MCF 10A (cell line): ENCODE measurements at places on chromosomes 5 and 9. TPM values are rescaled to one million over a fixed set of nuclear protein-coding genes. Genes with fewer than 3 reads are reported as not detected.

Gene TAF11L5
- not detected in 2 replicates for total RNA-seq

Gene PCDHB3
- 0.42 and 0.49 TPM in 2 replicates for total RNA-seq

Gene PCDHA9
- 0.25 and 0.28 TPM in 2 replicates for total RNA-seq

Gene PCDHB15
- total RNA-seq, result 0.91 and 1.2 TPM in 2 replicates

Gene SVEP1
- total RNA-seq, result 9.9 and 21.9 TPM in 2 replicates

- DNase-seq, result no peak
- H3K36me3 ChIP-seq, result peaks cover 5% of the 10 kb centered on the region
- no peaks in the 10 kb centered on the region for H3K27me3 ChIP-seq
- peaks cover 6% of the 10 kb centered on the region for H3K4me1 ChIP-seq
- peak overlapping the region; percentile 48 for H3K27ac ChIP-seq
Measured at GRCh38 chr5:124157320-124157719, 589.1 kb downstream of the ZNF608 start.

DNA sequence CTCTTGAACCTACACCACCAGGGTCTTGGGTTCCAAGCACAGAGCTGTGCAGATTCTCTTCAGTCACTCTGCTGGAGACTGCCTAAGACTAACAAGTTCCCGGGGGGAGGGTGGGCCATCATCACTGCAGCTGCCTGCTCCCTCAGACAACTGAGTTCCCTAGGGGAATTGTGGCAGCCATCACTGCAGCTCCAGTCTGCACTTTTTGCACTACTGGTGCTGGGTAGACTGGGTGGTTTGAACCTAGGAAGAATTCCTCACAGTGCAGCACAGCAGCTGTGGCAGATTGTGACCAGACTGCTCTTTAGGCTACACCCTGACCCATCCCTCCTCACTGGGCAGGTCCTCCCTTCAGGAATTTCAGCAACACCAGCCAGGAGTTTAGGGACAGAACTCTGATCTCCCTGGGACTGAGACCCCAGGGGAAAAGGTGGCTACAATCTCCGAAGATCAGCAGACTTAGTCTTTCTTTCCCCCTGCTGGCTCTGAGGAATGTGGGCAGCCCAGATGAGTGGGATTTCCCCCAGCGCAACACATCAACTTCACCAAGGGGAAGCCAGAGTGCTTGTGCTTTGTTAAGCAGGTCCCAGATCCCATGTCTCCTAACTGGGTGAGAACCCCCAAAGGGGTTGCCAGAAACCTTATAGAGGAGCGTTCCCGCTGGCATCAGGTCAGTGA is 30.9 kb upstream of the RGMB start:
- DNase-seq, result no peak
- no peak overlapping the region for H3K4me3 ChIP-seq
- peaks cover 5% of the 10 kb centered on the region for H3K36me3 ChIP-seq
- no peak overlapping the region for H3K27ac ChIP-seq

- DNase-seq, result peak; percentile 65
- no peaks in the 10 kb centered on the region for H3K27me3 ChIP-seq
- H3K4me3 ChIP-seq, result peak overlapping the region; percentile 92
- H3K4me1 ChIP-seq, result peaks cover 39% of the 10 kb centered on the region
Measured at GRCh38 chr5:131262953-131263541, 806 bp upstream of the CDC42SE2 start.

GRCh38 chr9:128002959-128003358 is 22.2 kb upstream of the EEIG1 start:
- H3K4me3 ChIP-seq, result no peak overlapping the region
- no peak for DNase-seq
- H3K27ac ChIP-seq, result no peak overlapping the region
- H3K4me1 ChIP-seq, result peaks cover 18% of the 10 kb centered on the region

- no peak overlapping the region for H3K4me3 ChIP-seq
- H3K4me1 ChIP-seq, result peaks cover 4% of the 10 kb centered on the region
- no peak for DNase-seq
- H3K27ac ChIP-seq, result no peak overlapping the region
- H3K27me3 ChIP-seq, result peaks cover 66% of the 10 kb centered on the region
- H3K36me3 ChIP-seq, result no peaks in the 10 kb centered on the region
Measured at GRCh38 chr5:146399481-146399880, 47.7 kb upstream of the TCERG1 start.

- no peak for DNase-seq
- H3K4me1 ChIP-seq, result no peaks in the 10 kb centered on the region
- no peak overlapping the region for H3K27ac ChIP-seq
- H3K4me3 ChIP-seq, result no peak overlapping the region
- peaks cover 58% of the 10 kb centered on the region for H3K27me3 ChIP-seq
Measured at GRCh38 chr5:79727451-79728355, 38.1 kb downstream of the CMYA5 start.

- no peak for DNase-seq
- H3K36me3 ChIP-seq, result no peaks in the 10 kb centered on the region
- no peaks in the 10 kb centered on the region for H3K27me3 ChIP-seq
- H3K4me3 ChIP-seq, result no peak overlapping the region
- H3K4me1 ChIP-seq, result no peaks in the 10 kb centered on the region
Measured at GRCh38 chr5:41617843-41618515, 107.6 kb upstream of the PLCXD3 start.

DNA sequence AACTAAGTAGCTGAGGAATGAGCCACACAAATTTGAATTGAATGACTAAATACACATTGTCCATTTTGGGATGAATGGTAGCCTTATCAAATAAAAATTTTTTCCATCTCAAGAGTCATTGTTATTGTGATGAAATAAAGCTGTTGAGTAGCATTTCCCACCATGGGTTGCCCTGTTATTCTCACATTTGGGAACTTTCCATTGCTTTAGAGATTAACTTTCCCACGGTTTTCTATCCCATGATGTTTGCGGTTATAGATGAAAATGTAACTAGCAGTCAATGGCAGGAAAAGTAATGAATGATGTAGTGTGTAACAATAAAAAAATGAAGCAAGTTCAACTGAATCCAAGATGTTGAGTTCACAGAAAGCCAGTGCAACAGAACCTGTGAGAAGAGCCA is 59.9 kb upstream of the PLPP1 start:
- no peak overlapping the region for H3K4me3 ChIP-seq
- H3K27ac ChIP-seq, result no peak overlapping the region
- H3K36me3 ChIP-seq, result no peaks in the 10 kb centered on the region
- H3K4me1 ChIP-seq, result peaks cover 22% of the 10 kb centered on the region
- H3K27me3 ChIP-seq, result no peaks in the 10 kb centered on the region
- no peak for DNase-seq

GRCh38 chr5:138448070-138448469 is 9.2 kb downstream of the REEP2 start:
- H3K27ac ChIP-seq, result peak overlapping the region; percentile 44
- no peaks in the 10 kb centered on the region for H3K36me3 ChIP-seq
- no peak overlapping the region for H3K4me3 ChIP-seq
- no peaks in the 10 kb centered on the region for H3K27me3 ChIP-seq
- peaks cover 7% of the 10 kb centered on the region for H3K4me1 ChIP-seq

DNA sequence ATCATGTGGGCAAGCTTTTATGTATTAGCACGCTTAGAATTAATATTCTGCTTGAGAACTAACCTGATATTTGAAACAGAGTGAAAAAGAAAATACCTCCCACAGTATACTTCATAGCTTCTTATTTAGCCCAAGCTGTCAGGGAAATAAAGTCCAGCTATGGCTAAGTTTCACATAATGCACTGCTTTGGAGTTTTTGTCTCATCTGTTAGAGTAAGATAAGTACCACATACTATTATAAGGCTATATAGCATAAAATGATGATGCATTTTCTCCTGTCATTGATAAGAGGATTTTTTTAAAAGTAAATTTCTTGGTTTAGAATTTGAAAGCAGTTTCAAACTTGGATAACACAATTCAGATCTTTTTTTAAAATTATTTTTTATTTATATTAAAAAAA is 2.4 kb upstream of the ANKDD1B start:
- no peak overlapping the region for H3K4me3 ChIP-seq
- H3K4me1 ChIP-seq, result no peaks in the 10 kb centered on the region
- no peaks in the 10 kb centered on the region for H3K27me3 ChIP-seq

DNA sequence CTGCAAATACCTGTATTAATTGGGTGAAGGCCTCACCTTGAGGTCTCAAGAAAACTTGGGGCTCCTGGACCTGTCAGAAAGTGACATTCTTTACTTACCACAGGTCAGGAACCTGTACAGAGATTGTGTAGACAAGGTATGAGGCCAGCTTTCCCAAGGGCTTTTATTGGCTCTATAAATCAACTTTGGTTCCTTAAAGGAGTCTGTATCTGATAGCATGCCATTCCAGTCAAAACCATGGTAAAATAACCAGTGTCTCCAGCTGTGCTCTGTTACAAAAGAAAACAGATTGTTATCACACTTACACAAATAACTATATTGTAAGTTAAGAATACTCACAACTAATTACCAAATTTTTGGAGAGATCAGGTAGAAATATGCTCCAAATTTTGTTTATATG is 64.5 kb downstream of the COL15A1 start:
- H3K4me3 ChIP-seq, result no peak overlapping the region
- H3K36me3 ChIP-seq, result no peaks in the 10 kb centered on the region
- no peak overlapping the region for H3K27ac ChIP-seq
- DNase-seq, result no peak
- H3K27me3 ChIP-seq, result peaks cover 32% of the 10 kb centered on the region

DNA sequence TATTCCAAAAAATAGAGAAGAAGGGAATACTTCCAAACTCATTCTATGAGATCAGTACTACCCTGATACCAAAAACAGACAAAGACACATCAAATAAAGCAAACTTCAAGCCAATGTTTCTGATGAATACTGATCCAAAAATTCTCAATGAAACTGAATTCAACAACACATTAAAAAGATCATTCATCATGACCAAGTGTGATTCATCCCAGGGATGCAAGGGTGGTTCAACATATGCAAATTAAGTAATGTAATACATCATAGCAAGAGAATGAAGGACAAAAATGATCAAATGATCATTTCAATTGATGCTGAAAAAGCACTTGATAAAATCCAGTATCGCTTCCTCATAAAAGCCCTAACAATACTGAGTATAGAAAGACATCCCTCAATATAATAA is 4.9 kb upstream of the RCL1 start:
- DNase-seq, result no peak
- no peaks in the 10 kb centered on the region for H3K36me3 ChIP-seq
- peaks cover 7% of the 10 kb centered on the region for H3K4me1 ChIP-seq
- no peak overlapping the region for H3K4me3 ChIP-seq
- H3K27me3 ChIP-seq, result no peaks in the 10 kb centered on the region

- no peak overlapping the region for H3K4me3 ChIP-seq
- no peak overlapping the region for H3K27ac ChIP-seq
- H3K27me3 ChIP-seq, result no peaks in the 10 kb centered on the region
- peaks cover 5% of the 10 kb centered on the region for H3K4me1 ChIP-seq
Measured at GRCh38 chr5:96235008-96235910, 197.8 kb downstream of the PCSK1 start.

DNA sequence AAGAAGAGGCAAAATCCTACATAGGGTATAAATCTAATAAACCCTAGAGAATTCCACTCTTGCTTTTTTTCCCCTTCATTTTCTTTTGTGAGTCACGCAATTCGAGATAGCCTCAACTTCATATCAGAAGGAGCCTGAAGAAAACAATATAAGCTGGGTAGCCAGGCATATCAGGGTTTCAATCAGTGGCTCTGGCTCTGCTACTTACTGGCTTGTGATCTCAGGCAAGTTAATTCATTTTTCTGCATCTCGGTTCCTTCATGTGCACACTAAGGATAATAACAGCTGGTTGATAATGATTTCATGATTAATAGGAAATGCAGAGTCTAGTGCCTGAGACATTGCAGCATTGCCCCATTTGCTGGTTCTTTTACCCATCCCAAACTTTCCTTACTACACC is 46.5 kb upstream of the ASTN2 start:
- no peaks in the 10 kb centered on the region for H3K27me3 ChIP-seq
- H3K4me3 ChIP-seq, result no peak overlapping the region
- H3K27ac ChIP-seq, result no peak overlapping the region

DNA sequence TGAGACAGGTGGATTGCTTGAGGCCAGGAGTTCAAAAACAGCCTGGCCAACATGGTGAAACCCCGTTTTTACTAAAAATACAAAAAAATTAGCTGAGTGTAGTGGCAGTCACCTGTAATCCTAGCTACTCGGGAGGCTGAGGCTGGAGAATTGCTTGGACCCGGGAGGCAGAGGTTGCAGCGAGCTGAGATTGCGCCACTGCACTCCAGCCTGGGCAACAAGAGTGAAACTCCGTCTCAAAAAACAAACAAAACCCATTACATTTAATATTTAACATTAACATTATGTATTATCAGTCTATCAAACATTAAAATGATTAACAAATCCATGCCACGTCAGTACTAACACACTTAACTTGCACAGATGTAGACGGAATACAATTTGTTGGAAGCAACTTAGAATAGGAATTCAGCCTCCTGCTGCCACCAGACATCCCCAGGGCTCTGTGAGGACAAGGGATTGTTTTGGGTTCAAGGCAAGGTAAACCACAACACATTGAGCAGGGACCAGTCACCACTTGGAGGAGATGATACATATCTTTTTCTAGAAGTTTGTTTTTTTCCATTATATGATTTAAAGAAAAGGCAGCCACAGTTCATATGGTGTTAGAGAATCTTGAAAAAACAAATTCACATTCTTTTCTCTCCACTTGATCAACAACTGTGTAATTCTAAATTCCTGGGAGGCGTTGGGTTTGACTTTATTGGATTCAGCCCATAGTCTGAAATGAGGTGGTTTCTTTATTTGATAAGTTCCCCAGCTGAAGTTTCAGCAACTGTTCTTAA is 104.1 kb upstream of the BASP1 start:
- H3K27ac ChIP-seq, result no peak overlapping the region
- H3K4me1 ChIP-seq, result peaks cover 1% of the 10 kb centered on the region
- DNase-seq, result no peak
- H3K4me3 ChIP-seq, result no peak overlapping the region
- H3K27me3 ChIP-seq, result no peaks in the 10 kb centered on the region

- no peak overlapping the region for H3K4me3 ChIP-seq
- DNase-seq, result no peak
- H3K27me3 ChIP-seq, result no peaks in the 10 kb centered on the region
- no peak overlapping the region for H3K27ac ChIP-seq
Measured at GRCh38 chr5:53089481-53089991, 20.0 kb downstream of the MOCS2 start.

GRCh38 chr9:136107155-136107952 is 11.3 kb downstream of the TMEM250 start:
- no peak overlapping the region for H3K4me3 ChIP-seq
- no peak for DNase-seq
- peaks cover 2% of the 10 kb centered on the region for H3K36me3 ChIP-seq
- H3K27ac ChIP-seq, result no peak overlapping the region
- H3K4me1 ChIP-seq, result peaks cover 23% of the 10 kb centered on the region

DNA sequence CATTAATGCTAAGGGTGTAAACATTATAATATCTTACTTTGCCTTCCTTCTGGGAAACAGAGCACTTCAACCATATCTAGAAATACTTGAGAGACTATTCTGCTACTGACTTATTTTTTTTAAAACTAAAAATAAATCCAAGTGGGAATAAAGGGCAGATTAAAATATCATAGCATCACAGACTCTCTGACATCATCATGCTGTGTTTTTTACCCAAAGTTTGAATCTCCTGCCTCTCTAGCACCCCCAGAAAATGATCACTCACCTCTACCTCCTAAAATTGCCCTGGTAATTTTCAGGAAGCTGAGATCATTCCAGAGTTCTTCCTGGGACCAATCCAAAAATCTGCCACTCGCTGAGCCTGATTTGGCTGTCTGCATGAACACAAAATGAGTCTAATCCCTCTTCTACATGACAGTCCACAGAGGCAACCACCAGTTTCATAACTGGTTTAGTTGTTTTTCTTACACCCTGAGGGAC is 813.8 kb upstream of the DMAC1 start:
- no peaks in the 10 kb centered on the region for H3K4me1 ChIP-seq
- no peak for DNase-seq
- no peak overlapping the region for H3K27ac ChIP-seq
- no peaks in the 10 kb centered on the region for H3K36me3 ChIP-seq
- H3K27me3 ChIP-seq, result no peaks in the 10 kb centered on the region
- H3K4me3 ChIP-seq, result no peak overlapping the region
